ENCODE measurements at places on chromosomes 2 and 18. TPM values are rescaled to one million over a fixed set of nuclear protein-coding genes. Genes with fewer than 3 reads are reported as not detected.

The RBM44 gene
- polyA plus RNA-seq: not detected

The ATP6V1B1 gene
- 0.60 TPM for polyA plus RNA-seq

The TSHZ1 gene
- 2.4 TPM for polyA plus RNA-seq

The SLC5A7 gene
- polyA plus RNA-seq: not detected

The RNF125 gene
- polyA plus RNA-seq: 0.18 TPM
